Natural killer cell (primary cell): ENCODE measurements at places on chromosomes 11 and 22. TPM values are rescaled to one million over a fixed set of nuclear protein-coding genes. Genes with fewer than 3 reads are reported as not detected.

DNA sequence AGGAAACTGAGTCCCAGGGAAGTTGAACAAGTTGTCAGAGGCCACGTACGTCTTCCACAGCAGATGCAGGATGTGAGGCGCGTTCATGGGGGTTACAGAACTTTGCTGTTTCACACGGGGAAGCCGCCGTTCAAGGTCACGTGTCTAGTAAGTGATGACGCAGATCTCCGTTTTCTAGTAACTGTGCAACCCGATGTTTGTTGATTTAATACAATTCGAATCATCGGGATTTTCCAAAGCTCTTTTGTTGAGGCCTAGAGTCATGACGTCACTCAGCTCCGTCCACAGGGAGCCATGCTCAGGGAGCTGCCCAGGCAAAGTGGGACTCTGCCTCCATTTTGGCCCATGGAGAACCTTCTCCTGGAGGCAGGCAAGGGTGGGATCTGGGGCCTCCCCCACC lies 1121.8 kb downstream of the TBC1D22A start:
- no peaks in the 10 kb centered on the region for H3K27me3 ChIP-seq
- no peak overlapping the region for H3K27ac ChIP-seq
- no peak for DNase-seq

- no peak for DNase-seq
- peaks cover 8% of the 10 kb centered on the region for H3K4me1 ChIP-seq
- H3K36me3 ChIP-seq: no peaks in the 10 kb centered on the region
- H3K27ac ChIP-seq: no peak overlapping the region
- no peaks in the 10 kb centered on the region for H3K27me3 ChIP-seq
- no peak overlapping the region for H3K4me3 ChIP-seq
Observed at GRCh38 chr11:113192121-113192925, 122.1 kb upstream of the TTC12 start.

DNA sequence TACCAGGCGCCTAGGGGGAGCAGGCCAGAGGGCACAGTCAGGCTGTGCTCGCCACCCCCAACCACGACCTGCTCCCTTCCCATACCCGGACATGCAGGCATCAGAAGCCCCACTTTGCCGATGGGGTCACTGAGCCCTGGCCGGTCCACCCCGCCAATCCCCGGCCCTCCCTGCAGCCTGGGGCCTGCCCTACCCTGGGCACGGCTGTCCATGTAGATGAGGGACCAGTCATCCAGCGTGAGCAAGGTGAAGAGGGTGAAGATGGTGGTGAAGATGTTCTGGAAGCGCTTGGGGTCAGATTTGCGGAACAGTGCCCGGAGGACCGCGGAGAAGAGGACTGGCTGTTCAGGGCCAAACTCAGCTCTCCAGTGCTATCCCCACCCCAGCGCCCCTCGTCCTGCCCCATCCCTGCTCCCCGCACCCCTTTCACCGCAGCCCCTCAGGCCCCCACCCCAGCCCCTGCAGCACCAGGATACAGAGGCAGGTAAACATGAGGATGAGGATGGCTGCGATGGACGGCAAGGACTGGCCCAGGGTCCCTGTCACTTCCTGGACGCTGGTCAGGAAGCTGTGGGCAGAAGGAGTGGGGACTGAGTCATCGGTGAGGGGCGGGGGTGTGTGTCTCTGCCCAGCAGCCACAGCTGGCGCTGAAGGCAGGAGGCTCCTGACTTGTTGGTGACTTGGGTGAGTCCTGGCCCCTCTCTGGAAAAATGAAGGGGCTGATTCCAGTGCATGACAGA lies 5.5 kb downstream of the CATSPER1 start:
- peak; percentile 32 for DNase-seq
- peaks cover 31% of the 10 kb centered on the region for H3K4me1 ChIP-seq
- H3K27me3 ChIP-seq: no peaks in the 10 kb centered on the region
- peak overlapping the region; percentile 21 for H3K4me3 ChIP-seq
- no peaks in the 10 kb centered on the region for H3K36me3 ChIP-seq

DNA sequence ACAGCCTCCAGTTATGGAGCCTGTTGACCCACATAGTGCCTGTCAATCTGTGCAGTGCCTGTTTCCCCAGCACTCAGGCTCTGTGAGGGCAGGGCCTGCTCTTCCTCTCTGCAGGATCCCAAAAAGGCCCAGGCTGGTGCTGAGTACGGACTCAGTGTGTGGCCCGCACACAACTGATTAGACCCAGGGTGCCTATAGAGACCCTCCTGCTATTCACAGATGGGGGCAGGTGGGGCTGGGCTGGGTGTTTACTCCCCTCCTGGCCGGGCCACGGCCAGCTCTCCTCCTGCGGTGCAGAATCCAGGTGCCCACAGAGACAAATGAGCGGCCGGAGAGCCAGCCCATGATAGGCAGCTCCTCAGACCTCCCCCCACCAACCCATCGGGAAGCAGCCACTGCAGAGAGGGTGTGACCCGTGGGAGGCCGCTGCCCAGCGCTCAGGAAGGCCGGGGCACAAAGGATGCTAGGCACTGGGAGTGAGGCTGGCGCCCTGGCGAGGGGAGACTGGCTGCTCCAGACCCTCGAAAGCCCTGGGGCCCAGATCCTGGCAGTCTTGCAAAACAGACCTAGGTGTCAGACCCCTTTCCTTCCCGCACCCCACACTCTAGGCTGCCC lies 239.0 kb downstream of the CTTN start:
- no peak overlapping the region for H3K27ac ChIP-seq
- no peak overlapping the region for H3K4me3 ChIP-seq
- no peaks in the 10 kb centered on the region for H3K27me3 ChIP-seq
- no peaks in the 10 kb centered on the region for H3K36me3 ChIP-seq
- no peak for DNase-seq

The TMEM45B gene
- not detected for total RNA-seq

The RBMXL2 gene
- not detected for total RNA-seq

The BCR gene
- 166 TPM for total RNA-seq
